ENCODE measurements at places on chromosomes 5 and 9.

DNA sequence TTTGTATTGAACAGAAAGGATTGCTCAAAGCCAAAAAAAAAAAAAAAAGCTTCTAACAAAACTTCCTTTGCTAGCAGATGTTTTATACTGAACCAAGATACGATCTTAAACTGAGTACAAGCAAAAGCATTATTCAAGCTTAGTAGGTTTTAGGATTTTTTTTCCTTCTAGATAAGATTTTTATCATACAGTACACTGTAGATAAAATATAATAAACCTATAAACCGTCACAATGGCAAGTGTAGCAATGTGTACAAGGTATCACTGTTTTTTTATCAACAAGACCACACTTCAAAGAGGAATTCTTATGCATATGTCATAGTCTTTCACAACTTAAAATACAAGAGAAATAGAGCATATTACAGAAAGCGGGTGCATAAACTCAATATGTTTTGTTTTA lies 56.5 kb upstream of the TRPM3 start:
- no peak for DNase-seq

DNA sequence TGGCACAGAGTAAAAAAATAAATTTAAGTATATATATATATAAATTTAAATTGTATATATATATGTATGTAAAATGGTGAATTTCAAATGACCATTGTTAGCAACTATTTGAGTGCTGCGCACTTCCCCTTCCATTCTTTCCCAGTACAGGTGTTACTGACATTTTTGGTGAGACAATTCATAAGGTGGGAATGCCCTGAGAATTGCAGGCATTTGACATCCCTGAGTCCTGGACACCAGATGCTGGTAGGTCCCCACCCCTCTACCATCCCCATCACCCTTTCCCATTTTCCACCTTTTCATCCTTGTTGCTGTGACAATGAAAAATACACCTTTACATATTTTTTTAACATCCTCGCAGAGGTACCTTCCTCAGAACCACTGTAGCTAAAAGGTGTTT lies 91.6 kb downstream of the SLC1A3 start:
- no peak for DNase-seq

GRCh38 chr9:13131416-13131815 lies 148.1 kb downstream of the MPDZ start:
- DNase-seq: no peak

DNA sequence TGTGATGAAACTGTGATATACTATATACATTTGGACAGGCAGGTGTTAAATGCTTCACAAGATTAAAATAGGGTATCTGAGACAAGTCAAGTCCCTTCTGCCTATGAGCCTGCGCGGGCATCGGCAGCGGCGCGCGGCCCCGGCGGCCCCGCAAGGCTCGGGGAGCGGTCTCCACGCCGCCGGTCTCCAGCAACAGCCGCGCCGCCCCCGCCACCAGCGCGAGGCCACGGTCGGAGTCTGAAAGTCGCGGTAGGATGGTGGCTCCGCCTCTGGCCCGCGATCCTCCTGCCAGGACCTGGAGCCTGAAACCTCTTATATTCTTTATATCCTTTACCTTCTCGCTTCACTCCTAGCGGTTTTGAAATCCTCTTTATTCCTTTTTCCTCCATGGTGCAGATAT lies 99.4 kb downstream of the INSL6 start:
- no peak for DNase-seq

DNA sequence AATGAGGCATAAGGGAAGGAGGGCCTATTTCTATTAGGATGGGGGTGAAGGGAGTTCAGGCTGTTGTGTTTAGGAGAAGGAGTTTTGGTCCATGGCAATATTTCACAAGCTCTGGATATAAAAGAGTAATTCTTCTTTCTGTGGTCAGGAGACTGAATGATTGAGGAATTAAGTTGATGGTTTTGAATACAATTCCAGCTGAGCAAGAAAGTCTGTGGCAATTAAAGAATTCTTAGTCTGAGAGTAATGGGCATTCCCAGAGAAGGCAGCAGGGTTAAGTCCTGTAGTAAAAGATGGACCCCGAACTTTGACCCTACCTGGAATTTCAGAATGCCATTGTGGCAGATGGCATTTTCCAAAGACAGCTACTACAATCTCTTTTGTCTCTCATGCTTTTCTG lies 202.6 kb downstream of the TLE4 start:
- DNase-seq: no peak
